Stimulated activated CD4-positive, alpha-beta T cell treated with anti-CD3 and anti-CD28 coated beads, Interleukin-15, amount 100 ng/mL, for 48 hours (primary cell): ENCODE measurements at places on chromosomes 16 and 17.

- no peak for DNase-seq
These were observed 42.0 kb downstream of the MGAT5B start for GRCh38 chr17:76909971-76910760.

- DNase-seq, result peak; percentile 51
These were observed 7.3 kb upstream of the VEZF1 start for GRCh38 chr17:57995076-57995956.

DNA sequence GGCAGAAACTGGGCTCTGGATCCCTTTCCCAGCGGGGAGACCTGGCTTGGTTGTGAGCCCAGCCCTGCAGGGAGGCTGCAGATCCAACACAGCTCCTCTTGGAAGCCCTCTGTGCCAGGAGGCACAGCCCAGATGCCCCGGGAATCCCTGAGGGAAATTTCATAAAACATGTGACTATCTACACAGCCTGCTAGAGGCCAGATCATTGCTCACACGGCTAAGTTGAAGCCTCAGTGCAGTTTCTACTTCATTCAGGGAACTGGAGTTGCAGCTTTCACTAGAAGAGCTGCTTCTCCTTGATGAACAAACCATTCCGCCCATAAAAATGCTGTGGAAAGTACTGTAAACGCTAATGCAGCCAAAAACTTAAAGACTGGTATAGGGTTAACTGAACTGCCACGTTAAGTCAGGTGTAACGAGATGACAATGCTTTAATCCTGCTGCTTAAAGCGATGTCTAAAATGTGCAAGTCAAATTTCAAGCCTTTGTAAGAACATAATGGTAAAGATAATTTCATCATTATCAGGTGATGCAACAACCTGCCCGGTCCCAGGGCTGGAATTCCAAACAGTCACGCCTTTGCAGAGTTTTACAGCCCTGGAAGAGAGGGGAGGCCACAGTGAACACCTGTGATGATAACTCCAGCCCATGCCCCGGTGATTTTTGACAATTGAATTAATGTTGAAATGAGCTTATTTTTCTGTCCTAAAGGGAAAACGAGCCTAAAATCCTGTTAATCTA is 172.5 kb downstream of the ZFHX3 start:
- DNase-seq, result no peak

DNA sequence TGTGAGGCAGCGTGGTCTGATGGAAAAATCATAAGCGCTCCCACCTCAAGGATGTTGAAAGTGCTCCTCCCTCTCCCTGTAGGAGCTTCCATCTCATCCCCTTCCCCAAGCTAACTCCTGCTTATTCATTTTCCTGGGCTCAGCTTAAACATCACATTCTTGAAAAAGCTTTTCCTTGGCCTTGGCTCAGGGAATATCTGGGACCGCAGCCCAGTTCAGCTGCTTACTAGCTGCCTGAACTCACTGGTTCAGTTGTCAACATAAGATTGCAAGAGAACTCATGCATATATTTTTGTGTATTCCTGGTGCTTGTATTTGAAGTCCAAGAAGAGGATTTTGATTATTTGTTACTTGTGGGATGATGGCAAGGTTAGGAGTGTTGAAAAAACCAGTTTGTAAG is 91.5 kb downstream of the UTP18 start:
- no peak for DNase-seq

GRCh38 chr16:54211203-54211602 is 75.4 kb downstream of the IRX3 start:
- no peak for DNase-seq

DNA sequence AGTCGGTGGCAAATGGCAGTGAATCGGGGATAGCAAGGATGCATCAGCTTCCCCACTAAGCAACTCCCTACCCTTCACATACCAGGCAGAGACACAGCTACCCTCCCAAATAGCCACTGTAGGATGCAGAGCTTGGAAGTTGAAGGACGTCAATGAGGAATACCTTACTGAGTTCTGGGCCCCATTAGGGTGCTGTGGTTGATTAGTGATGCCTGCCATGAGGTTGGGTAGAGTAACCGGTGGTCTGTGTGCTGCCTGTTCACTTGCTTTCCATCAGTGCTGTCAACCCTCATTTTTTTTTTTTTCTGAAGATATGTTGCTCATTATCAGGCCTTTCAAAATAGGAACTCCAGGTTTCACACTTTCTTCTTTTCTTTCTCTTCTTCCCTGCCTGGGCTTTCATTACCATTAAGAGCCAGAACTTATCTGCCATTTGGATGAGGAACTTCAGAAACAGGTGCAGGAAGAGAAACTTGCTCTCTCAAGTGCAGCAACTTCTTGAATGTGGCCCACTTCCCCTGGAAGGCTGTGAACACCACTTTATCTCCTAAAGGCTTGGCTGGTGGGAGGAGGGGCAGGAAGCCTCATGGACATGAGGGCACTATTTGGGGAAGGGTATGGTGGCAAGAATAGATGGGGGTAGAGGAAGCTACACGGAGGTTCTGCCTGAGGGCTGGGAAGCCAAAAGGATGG is 183.5 kb downstream of the NTN1 start:
- no peak for DNase-seq

- DNase-seq, result no peak
These were observed 87.2 kb upstream of the CACNG5 start for GRCh38 chr17:66747578-66748275.

- DNase-seq, result no peak
These were observed 108.2 kb downstream of the N4BP1 start for GRCh38 chr16:48501516-48502377.

GRCh38 chr16:85422196-85422631 is 190.9 kb upstream of the GSE1 start:
- DNase-seq, result no peak

DNA sequence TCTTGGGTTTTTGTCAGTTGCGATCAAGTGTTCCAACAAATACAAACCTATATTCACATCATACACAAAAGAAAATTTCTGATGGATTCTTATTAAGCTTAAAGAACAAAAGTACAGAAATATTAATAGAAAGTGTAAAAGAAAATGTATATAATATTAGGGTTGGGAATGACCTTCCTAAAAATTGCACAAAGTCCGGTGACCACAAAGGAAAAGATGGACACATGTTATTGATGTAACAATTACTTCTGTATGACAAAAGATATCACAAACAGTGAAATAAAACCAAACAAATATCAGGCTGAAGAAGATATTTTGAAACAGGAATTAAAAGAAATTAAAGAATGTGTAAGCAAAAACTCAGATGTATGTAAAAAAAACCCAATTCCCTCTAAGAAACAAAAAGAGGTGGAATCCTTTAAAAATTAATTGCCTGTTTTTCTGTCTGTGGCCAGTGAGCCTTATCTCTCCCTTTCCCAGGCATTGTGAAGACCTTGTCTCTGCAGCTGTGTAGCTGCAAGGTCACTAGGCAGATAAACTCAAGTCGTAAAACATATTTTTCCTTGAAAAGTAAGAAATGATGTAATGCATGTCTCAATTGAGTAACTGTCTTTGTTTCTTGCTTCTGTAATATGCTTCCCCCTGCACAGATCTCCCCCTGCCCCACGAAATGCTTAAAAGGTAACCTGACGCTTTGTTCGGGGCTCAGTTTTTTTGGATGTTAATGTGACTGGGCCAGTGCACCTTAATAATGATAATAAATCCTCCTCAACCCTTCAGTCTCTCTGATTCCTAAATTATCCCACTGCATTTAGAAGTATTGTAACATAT is 2.8 kb downstream of the ST6GALNAC1 start:
- no peak for DNase-seq

DNA sequence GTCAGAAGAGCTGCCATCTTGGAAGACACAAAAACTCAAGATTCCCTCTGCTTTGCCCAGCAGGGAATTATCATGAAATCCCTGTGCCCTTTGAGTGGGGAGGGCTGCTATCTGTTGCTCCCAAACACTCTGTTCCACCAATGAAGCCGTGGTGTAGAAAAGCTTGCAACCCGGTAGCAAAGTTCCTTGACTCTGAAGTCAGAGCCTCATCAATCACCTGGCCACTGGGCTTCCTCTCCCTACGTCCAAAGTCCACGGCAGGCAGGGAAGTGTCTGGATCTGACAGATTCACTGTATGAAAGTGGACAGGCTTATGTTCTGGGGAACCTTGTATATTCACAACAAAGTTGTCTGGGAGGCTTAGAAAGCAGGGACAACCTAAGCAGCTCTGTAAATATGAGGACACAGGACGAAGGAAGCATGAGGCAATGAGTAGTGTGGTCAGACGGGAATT is 343.3 kb downstream of the SLC39A11 start:
- DNase-seq, result no peak

- DNase-seq, result no peak
These were observed 9.0 kb downstream of the VMP1 start for GRCh38 chr17:59716427-59716826.

GRCh38 chr16:56424791-56425438 is 430 bp downstream of the AMFR start:
- DNase-seq, result peak; percentile 2

GRCh38 chr16:87492291-87492630 is 563 bp downstream of the ZCCHC14 start:
- no peak for DNase-seq
